ENCODE measurements at places on chromosomes 16 and 17. TPM values are rescaled to one million over a fixed set of nuclear protein-coding genes. Genes with fewer than 3 reads are reported as not detected.
A peak's percentile ranks its signal among the peaks of the same experiment; 100 is the strongest.

The KIF18B gene
- 0.72 TPM for total RNA-seq

DNA sequence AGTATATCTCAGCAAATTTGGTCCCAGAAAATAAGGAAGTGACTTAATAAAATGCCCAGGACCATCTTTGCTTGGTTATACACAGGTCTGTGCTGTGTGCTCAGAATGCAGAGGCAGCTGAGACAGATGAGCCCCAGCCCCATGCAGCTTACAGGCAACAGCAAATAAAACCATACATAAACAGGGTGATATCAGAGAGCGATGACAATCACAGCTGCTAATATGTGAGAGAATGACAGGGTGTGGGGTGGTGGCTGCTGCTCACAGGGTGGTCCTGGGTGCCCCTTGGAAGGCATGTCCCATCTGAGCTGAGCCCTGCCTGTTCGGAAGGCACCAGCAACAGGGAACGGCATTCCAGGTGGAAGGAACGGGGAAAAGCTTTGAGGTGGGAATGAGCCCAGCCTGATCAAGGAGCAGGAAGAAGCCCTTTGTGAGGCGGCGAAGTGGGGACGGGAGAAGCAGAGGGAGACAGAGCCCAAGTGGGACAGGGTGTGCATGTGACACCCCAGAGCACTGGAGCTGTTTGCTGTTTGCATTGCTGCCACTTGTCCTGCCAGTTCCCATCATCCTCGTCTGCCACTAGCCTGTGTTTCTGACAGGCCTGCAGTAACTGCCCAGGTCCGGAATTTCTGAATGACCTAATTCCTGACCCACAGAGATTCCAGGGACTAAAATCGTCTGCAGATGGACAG, 150.5 kb downstream of the KATNIP start:
- peaks cover 7% of the 10 kb centered on the region for H3K4me1 ChIP-seq
- DNase-seq: no peak
- no peaks in the 10 kb centered on the region for H3K27me3 ChIP-seq
- H3K36me3 ChIP-seq: no peaks in the 10 kb centered on the region

The SEPTIN12 gene
- total RNA-seq: not detected

DNA sequence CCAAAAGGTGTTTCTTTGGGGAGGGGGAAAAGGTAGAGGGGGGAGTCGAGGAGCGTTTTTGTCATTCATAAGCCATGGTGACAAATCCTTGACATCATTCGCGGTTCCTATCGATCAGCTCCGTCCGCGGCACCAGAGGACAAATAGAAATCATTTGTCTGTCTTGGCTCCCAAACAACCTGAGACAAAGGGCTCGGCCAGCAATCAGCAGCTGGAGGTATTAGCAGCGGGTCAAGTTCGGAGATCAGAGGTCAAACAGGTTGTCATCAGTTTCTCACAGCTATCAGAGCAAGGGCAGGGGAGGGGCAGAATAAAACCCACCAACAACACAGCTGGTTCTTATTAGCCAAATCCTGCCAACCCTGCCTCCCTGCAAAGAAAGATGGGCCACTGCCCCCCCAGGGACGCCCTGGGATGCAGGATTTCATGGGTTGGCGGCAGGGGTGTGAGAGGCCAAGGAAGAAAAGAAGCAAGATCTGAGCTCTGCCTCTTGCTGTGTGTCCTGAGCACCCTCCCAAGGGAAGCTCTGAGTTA, 145.3 kb upstream of the LHX1 start:
- peaks cover 26% of the 10 kb centered on the region for H3K27me3 ChIP-seq
- no peaks in the 10 kb centered on the region for H3K4me1 ChIP-seq
- DNase-seq: peak; percentile 29
- no peak overlapping the region for H3K27ac ChIP-seq
- H3K4me3 ChIP-seq: no peak overlapping the region

The ZG16B gene
- total RNA-seq: 1.4 TPM

The PRSS8 gene
- not detected for total RNA-seq

The ESRP2 gene
- under 0.01 TPM for total RNA-seq

The HOXB6 gene
- 0.59 TPM for total RNA-seq

The AOC2 gene
- 0.72 TPM for total RNA-seq

- H3K27me3 ChIP-seq: no peaks in the 10 kb centered on the region
- H3K36me3 ChIP-seq: no peaks in the 10 kb centered on the region
- peaks cover 44% of the 10 kb centered on the region for H3K4me1 ChIP-seq
- DNase-seq: no peak
- peak overlapping the region; percentile 4 for H3K4me3 ChIP-seq
Observed at GRCh38 chr17:32161029-32161428, 18.7 kb downstream of the RHOT1 start.

- H3K4me1 ChIP-seq: peaks cover 45% of the 10 kb centered on the region
- no peaks in the 10 kb centered on the region for H3K36me3 ChIP-seq
- no peaks in the 10 kb centered on the region for H3K27me3 ChIP-seq
- H3K4me3 ChIP-seq: no peak overlapping the region
Observed at GRCh38 chr16:58125781-58126335, 3.3 kb downstream of the CFAP20 start.

The TNRC6C gene
- 6.5 TPM for total RNA-seq

- peaks cover 2% of the 10 kb centered on the region for H3K27me3 ChIP-seq
- H3K36me3 ChIP-seq: no peaks in the 10 kb centered on the region
Observed at GRCh38 chr17:69390795-69391501, 23.5 kb upstream of the MAP2K6 start.

DNA sequence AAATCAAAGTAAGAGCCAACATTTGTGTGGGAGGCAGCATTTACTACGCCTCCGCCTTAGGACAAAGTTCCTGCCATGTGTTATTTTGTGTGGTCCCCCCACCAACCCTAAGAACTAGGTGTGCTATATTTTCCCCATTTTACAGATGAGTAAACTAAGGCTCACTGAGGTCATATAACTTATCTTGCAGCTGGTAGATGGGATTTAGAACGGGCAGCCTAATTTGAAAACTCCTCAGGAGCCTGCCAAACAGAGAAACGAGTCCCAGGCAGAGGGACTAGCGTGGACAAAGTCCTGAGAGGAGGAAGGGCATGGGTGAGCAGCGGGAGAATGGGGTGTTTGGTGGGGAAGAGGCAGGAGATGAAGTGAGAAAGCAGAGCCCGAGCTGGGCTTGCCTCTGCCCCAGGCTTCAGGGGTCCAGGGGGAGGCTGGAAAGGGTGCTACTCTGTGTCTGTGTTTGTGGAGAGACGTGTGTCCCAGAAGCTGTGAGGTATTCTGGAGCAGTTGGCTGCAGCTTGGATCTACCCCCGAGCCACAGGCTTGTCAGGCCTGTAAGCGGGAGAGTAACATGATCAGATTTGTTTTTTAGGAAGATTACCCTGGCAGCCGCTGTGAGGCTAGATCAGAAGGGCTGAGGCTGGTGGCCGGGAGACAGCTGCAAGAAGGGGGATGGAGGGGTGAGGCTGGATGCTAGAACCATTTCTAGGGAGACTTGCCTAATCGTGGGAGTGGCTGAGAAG, 5.0 kb downstream of the MLLT6 start:
- peaks cover 46% of the 10 kb centered on the region for H3K36me3 ChIP-seq
- H3K27ac ChIP-seq: no peak overlapping the region
- H3K4me1 ChIP-seq: peaks cover 12% of the 10 kb centered on the region
- H3K4me3 ChIP-seq: no peak overlapping the region
- H3K27me3 ChIP-seq: no peaks in the 10 kb centered on the region
- DNase-seq: peak; percentile 86

DNA sequence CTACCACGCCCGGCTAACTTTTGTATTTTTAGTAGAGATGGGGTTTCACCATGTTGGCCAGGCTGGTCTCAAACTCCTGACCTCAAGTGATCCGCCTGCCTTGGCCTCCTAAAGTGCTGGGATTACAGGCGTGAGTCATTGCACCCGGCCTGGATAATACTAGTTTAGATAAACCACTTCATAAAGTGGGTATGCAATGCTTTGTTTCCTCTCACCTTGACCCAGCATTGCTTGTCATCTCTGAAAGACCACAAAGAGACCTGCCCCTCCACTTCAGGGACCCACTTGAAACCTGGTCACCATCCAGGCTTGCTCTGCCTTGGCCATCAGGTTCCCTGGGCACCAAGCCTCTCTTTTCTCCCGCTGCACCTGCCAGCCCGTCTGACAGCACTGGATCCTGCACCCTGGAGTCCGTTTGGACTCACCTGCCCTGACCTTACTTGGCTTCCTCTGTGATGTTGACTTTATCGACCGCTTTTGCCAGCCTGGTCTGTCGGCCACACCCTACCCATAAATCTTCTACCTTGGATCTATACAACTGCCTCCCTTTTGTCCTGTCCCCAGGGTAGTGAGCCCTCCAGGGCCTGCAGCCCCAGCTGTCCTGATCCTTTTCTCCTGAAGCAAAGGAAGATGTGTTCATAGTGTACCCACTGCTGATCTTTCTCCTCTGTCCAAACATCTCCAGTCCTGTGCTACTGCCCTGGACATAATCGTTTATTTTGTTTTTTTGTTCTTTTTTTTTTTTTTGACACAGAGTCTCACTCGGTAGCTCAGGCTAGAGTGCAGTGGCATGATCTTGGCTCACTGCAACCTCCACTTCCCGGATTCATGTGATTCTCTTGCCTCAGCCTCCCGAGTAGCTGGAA, 12.7 kb upstream of the ZG16 start:
- H3K27me3 ChIP-seq: peaks cover 4% of the 10 kb centered on the region
- no peak overlapping the region for H3K4me3 ChIP-seq
- H3K36me3 ChIP-seq: no peaks in the 10 kb centered on the region
- DNase-seq: peak; percentile 32
- no peaks in the 10 kb centered on the region for H3K4me1 ChIP-seq
- no peak overlapping the region for H3K27ac ChIP-seq

DNA sequence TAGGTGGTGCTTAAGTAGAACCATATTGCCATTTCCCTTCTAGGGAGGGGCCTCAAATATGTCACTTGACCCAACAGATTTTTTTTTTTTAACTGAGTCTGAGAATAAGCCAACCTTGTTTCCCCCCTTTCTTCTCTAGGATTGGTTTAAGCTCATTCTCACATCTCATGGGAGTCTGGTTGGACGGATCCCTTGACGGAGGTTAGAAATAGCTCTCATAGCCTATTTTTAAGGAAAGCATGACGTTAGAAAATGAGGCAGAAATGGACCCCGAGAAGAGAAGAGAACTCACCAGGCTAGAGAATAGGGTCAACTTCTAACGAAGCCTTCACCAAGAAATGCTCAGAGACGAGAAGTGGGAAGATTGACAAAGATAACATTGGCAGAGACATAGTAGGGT, 95.1 kb upstream of the ZFHX3 start:
- H3K4me3 ChIP-seq: peak overlapping the region; percentile 72
- H3K4me1 ChIP-seq: peaks cover 8% of the 10 kb centered on the region
- no peak for DNase-seq
- H3K27me3 ChIP-seq: peaks cover 3% of the 10 kb centered on the region
- no peak overlapping the region for H3K27ac ChIP-seq

DNA sequence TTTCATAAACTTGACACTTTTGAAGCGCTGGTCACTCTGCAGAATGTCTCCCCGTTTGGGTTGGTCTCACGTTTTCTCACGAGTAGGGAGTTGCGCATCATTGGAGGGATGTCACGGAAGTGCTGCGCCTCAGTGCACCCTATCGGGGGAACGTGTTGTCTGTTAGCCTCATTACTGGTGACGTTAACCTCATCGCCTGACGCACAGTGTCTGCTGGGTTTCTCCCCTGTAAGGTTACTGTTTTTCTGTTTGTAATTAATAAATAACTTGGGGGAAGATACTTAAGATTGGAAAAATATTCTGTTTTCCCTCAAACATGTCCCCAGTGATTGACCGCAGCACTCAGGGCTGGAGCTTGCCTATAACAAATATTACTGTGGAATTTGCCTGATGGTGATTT, 26.7 kb downstream of the VAC14 start:
- H3K36me3 ChIP-seq: peaks cover 17% of the 10 kb centered on the region
- DNase-seq: no peak
- H3K4me3 ChIP-seq: no peak overlapping the region
- no peak overlapping the region for H3K27ac ChIP-seq

DNA sequence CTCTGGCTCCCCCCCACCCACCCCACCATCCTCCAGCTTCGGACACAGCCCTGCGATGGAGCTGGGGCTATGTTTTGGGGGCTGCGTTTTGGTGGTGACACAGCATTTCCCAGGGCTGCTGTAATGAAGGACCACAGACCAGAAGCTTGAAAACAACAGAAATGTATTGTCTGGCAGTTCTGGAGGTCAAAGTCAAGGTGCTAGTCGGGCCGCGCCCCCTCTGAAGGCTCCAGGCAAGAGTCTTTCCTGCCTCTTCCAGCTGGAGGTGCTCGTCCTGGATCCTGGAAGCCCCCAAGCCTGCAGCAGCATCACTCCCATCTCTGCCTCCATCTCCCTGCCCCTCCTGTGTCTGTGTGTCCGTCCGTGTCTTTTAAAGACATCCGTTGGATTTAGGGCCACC, 50.8 kb downstream of the TBC1D16 start:
- H3K4me1 ChIP-seq: peaks cover 26% of the 10 kb centered on the region
- no peak overlapping the region for H3K4me3 ChIP-seq
- no peaks in the 10 kb centered on the region for H3K36me3 ChIP-seq
- H3K27me3 ChIP-seq: no peaks in the 10 kb centered on the region

The RFFL gene
- 15.6 TPM for total RNA-seq

The NETO2 gene
- 3.5 TPM for total RNA-seq

DNA sequence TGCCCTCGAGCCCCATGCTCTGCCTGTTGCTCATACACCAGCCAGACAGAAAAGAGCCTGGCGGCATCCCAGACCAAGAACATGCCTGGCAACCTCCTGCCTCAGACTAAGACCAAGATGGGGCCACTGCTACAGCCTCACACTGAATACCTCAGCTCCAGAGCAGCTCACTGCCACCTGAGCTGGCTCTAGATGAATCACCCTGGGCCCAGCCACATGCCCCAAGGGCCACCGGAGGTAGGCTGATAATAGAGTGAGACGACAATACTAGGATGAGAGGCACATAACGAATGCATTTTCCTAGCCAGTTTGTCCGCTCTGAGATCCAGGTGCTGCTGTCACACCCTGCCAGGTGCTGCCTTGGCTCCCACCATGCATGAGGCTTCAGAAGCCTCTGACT, 13.0 kb downstream of the PIP4K2B start:
- no peak overlapping the region for H3K27ac ChIP-seq
- DNase-seq: no peak
- H3K4me1 ChIP-seq: peaks cover 17% of the 10 kb centered on the region
- no peak overlapping the region for H3K4me3 ChIP-seq

DNA sequence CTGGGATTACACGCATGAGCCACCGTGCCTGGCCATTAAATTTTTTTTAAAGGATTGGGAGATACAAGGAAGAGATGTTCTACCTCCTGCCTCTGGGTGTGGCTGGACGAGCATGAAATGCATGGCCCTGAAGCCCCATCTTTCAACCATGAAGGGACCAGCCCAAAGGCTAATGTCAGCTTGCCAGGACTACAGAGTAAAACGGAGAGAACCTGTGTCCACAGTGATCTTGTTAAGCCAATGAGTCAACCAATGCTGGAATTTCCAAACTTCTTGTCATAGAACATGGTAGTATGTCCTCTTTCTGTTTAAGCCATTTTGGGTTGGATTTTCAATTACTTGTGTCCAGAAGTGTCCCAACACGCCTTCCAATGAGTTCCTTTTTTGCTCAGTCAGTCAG, 71.3 kb downstream of the RTN4RL1 start:
- H3K27me3 ChIP-seq: no peaks in the 10 kb centered on the region
- DNase-seq: peak; percentile 60
- H3K4me1 ChIP-seq: no peaks in the 10 kb centered on the region
- H3K4me3 ChIP-seq: no peak overlapping the region
- H3K36me3 ChIP-seq: no peaks in the 10 kb centered on the region

The CDRT15L2 gene
- not detected for total RNA-seq
